Fibroblast of the aortic adventitia (primary cell): ENCODE measurements at places on chromosomes 1 and 21.

- peak; percentile 37 for DNase-seq
Observed at GRCh38 chr21:21230672-21231071, 232.5 kb downstream of the NCAM2 start.

- DNase-seq: no peak
Observed at GRCh38 chr1:206778031-206778430, 5.7 kb upstream of the IL10 start.

DNA sequence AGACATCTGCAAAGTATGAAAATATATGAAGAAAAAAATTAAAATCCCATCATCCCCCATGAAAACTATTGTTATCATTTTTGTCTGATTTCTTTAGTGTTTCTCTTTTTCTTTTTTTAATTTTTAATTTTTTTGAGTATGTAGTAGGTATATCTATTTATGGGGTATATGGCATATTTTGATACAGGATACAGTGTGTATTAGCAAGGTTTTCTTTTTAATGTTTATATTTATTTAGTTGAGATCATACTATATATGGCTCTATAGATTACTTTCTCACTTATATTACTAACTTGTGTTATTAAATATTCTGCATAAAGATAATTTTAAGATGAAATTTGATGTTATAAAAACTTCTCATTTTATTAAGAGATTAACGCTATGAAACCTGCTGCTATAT, 11.4 kb downstream of the LGALS8 start:
- DNase-seq: no peak

DNA sequence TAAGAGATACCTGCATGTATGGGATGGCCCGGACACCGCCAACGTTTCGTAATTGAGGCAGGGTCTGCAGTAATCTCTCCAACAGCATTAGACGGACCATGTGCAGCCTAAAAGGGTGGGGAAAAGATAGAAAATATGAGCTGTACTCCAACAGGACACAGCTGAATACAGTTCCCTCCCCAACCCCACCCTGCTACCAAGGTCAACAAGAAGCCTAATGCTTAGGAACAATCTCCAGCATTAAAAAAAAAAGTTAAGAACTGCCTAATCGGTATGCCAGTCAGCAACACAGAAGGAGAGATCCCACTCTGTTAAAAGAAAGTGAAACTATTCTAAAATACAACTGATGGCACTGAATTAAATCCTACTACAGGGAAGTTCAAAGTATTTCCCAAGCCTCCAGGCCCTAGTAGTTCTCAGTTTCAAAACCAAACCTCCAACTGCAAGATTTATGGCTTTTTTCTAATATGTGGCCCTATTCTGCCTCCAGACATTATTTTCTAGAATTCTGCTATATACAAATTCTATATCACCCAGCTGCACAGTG, 81.0 kb downstream of the UBR4 start:
- DNase-seq: no peak

DNA sequence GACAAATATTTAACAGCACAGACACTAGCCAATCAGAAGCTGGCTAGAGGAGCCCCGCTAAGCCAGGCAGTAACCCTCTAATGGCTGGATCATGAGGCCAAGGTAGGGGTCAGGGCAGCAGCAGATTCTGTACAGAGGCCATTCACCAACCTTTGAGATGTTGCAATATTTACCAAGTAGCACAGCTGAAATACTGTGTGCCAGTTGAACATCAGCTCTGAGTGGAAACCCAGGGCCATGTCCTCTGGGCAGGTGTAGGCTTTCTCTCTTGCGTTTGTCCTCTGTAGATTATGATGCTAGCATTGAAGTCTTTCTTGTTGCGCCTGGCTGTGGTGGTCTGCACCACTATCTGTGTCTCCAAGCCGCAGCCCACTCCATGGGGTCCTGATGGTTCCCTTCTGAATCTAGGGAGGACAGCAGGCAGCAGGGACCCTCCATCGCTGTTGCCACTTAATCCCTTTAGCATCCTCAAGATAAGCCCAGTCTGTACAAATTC, 2.5 kb upstream of the COG2 start:
- no peak for DNase-seq

DNA sequence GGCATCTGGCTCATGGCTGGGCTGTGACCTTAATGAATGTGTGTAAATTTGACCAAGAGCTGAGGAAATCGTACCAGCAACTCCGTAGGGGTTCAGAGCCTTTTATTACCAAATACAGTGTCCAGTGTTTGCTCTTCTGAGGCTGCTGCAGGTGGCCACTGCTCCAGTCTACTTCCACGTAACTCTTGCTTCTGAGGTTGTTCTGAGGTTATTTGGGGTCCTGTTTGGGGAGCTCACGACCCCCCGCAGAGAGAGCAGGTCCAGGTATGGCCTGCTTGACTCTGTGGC, 33.6 kb downstream of the MAN1C1 start:
- no peak for DNase-seq

- DNase-seq: peak; percentile 26
Observed at GRCh38 chr1:99763956-99764355, 2.5 kb downstream of the FRRS1 start.

GRCh38 chr1:25109531-25109951, 122.8 kb downstream of the SYF2 start:
- DNase-seq: no peak

DNA sequence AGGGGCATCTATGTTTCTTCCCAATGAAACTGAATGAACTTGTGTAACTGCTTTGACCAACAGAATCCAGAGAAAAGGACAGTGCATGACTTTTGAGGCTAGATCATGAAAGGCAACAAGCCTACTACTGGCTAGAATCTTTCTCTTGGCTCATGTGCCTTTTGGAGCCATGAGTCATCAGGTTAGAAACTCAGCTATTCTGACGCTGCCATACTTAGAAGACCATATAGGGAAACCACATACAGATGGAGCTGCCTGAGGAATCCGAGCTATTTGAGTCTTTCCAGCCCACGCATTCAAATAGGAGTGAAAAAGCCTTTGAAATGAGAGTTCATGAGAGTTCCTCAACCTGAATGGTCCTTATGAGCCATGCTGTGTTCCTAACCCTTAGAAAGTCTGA, 738.5 kb upstream of the CHRM3 start:
- peak; percentile 97 for DNase-seq

DNA sequence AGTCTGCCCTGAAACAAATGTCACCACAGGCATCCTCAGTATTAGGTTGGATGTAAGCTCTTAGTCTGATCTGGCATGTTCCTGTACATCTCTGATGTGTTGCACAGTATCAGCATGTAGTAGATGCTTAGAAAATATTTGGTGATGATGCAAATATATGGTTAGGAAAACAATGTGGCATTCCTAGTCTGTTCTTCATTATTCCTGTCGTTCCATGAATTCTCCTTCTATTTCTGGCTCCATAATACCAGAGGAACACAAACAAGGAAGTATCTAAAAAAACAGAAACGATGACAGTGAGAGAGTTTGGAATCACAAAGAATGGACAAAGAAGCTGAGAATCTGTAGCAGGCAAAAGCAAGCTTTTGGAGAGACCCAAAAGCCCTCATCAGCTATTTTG, 236.6 kb downstream of the HHAT start:
- DNase-seq: no peak

DNA sequence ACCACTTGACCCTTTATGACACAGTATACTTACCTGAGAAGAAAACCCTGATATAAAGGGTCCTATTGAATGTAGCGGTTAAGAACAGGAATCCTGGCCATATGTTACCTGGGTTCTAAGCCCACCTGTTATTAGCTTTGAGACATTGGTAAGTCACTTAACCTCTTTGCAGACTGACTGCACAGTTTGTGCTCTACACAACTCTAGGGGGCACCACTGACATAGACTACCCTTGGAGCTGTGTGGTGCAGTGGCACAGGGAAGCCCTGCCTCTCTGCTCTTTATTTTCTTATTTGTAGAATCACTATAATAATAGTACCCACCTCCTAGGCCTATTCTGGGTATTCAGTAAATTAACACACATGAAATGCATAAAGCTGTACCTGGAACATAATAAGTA, 165.6 kb downstream of the C1orf94 start:
- no peak for DNase-seq

- DNase-seq: no peak
Observed at GRCh38 chr1:178241837-178242236, 147.9 kb downstream of the RASAL2 start.

DNA sequence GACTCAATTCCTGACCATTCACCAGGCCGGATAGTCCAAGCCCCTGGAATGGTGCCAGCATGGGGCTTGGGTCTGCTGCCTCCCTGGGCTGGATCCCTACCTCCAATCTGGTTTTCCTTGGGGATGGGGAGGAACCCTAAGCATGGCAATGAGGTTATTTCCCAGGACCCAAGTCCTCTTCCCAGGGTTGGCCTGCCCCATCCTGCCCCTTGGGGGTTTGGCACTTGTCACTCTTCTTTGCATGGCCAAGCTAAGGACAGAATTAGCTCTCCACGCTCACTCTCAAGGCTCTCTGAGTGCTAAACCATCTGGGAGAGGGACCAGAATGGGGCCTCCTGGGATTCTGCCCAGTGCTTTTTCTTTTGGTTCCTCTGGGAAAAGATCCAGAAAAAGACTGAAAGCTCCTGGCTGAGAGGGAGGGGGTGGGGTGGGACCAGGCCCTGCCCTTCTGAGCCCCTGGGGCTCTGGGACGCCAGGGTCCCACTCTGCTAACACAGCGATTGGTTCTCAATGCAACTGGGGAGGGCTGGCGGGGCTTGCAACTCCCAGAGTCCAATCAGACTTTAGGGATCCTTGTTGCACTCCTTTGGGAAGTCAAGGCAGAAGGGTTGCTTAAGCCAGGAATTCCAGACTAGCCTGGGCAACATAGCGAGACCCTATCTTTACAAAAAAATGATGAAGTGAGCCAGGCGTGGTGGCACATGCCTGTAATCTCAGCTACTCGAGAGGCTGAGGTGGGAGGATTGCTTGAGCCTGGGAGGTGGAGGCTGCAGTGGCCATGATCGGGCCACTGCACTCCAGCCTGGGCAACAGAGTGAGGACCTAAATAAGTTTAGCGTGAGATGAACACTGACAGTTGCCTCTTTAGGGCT, 52.7 kb downstream of the DHRS3 start:
- peak; percentile 50 for DNase-seq

- no peak for DNase-seq
Observed at GRCh38 chr1:63954187-63954586, 180.4 kb downstream of the ROR1 start.

DNA sequence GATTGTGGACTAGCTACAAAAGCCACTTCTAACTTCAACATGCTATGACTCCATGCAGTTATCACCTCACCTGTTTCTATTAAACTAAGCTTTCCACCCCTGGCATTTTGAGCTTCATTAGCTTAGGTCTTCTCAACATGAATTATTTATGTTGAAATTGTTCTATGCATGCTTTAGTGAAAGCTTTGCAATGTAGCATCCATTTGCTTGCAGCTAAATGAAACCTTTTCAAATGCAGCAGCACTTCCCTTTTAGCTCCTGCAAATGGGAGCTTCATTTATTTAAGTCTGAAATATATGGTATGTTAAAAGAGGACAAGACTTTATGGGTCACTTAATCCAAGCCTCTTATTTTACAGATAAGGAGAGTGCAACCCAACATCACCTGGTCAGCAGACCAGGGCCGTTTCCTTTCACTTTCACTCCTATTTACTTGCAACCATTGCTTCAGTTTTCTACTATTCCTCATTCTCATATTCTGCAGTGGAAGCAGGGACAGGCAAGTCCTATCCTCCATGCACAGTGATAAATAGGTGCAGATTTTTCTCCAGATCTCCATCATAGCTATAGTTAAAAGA, 56.4 kb upstream of the SAMSN1 start:
- DNase-seq: no peak

DNA sequence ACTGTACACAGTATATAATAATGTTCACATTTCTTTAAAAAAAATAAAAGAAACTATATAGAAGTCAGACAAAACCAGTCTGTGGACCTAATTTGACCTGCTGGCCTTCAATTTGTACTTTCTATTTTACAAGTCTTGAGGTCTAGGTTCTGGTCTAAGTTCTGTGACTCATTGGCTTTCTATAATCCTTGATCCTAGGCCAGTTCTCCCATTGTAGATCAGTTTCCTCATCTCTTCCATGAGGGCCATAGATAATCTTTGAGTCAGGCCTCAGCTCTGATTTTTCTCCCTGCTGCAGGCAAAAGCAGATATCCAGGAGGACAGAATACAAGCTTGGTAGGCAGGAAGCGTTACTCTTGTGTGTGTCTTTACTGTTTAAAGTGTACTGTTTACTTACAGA, 603.7 kb upstream of the CAMK1G start:
- peak; percentile 66 for DNase-seq

DNA sequence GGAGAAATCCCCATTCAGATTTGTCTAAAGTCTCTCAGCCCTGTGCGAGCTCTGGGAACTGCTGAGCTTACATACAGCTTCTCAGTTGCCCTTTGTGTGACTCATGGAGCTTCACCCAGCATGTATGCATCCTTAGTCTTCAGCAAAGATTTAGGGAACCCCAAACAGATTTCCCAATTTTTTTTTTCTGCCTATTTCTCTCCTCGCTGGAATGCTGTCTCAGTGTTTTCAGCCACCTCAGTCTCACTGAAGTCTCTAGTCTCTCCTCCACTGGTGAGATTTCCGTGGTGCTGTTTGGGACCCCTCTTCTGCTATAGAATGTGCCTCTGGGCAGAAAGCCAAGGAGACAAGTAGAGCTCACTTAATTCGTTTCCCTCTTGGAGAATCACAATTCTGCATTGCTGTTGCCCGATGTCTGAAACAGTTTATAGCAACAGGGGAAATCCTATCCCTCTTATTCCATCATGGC, 28.1 kb upstream of the TXLNA start:
- peak; percentile 59 for DNase-seq

GRCh38 chr1:58392083-58392482, 154.4 kb downstream of the OMA1 start:
- no peak for DNase-seq

DNA sequence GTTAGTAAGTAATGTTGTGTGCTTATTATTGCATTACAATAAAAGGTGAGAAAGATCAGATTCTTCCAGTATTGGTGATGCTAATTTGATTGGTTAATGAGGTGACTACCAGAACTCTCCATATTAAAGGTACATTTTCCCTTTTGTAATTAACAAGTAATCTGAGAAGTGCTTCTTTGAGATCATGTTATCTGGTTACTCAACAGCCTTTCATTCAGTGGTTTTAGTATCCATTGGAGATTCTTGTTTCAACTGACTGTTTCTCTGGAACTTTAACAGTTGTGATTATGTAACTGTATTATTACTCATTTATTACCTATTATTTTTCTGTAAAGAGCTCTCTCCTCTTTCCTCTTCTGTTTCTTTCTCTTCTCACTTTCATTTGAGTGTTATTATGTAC, 86.7 kb downstream of the PEX14 start:
- DNase-seq: peak; percentile 58

DNA sequence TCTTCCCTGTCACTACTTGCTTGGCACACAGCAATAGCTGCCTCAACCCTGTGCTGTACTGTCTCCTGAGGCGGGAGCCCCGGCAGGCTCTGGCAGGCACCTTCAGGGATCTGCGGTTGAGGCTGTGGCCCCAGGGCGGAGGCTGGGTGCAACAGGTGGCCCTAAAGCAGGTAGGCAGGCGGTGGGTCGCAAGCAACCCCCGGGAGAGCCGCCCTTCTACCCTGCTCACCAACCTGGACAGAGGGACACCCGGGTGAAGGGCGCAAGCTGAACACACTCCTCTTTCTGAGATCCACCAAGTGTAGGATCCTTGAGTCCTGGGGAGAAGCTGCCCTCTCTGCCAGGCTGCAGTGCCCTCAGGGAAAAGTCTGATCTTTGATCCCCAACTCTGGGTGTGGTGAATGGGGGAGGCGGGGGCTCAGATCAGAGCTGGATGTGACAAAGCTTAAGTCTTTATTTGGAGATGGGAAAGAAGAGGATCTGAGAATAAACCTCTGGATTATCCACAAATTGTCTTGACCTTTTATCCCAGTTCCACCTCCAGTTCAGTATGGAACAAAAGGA, 1.2 kb downstream of the RXFP4 start:
- DNase-seq: peak; percentile 33
